CD4-positive, alpha-beta T cell treated with Interleukin-10 for 1 hour (primary cell): ENCODE measurements at places on chromosomes 5 and 9.

- no peak for DNase-seq
These were observed 45.5 kb upstream of the ZSWIM6 start for GRCh38 chr5:61286446-61287132.

DNA sequence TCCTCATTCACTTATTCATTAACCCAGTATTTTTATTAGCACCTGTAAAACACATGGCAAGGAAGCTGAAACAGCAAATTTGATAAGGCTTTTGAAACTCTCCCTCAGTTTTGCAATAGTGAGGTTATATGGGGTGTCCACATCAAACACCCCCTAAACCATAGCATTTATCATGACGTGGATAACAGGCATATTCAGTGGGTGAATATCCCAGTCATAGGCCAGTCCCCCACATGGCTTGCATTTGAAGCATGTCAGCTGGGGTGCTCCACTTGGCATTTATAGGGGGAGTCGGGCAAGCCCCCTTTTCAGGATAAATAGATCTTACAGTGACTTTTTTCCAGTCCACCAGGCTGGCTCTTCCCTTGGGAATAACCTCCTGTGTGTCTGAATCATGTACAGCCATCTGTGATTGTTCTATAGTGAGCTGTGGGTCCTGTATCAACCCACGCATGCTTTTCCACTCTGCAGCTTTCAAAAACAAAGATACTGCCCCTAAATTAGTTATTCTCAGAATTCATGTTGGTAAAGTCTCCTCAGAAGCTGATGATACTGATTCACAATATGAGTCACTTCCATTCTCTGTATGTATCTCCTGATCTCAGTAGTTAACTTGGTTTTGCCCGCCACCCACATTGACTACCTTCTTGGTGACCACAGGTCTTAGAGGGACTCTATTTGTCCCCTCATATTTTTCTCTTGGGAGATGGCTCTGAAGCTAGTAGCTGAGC, 84.4 kb upstream of the SPIN1 start:
- no peak for DNase-seq

- no peak for DNase-seq
These were observed 37.1 kb downstream of the GLIS3 start for GRCh38 chr9:4262735-4263141.

DNA sequence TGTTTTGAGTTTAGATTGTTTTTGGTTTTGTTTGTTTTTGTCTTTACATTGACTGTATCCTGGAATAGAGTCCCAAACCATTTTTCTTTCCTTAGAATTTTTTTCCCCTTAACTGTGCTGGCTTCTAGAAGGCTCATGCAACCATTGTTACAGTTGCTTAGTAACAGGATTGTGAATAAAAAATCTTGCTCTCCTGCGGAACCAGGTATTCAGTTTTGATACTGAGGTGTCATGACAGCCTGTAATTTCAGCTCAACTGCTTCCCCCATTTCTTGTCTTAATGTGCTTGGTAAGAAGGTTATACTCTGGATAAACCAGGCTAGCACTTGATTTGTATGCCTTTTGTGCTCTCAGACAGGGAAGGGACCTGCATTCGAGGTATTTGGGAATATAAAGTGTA, 42.1 kb downstream of the FOCAD start:
- no peak for DNase-seq

DNA sequence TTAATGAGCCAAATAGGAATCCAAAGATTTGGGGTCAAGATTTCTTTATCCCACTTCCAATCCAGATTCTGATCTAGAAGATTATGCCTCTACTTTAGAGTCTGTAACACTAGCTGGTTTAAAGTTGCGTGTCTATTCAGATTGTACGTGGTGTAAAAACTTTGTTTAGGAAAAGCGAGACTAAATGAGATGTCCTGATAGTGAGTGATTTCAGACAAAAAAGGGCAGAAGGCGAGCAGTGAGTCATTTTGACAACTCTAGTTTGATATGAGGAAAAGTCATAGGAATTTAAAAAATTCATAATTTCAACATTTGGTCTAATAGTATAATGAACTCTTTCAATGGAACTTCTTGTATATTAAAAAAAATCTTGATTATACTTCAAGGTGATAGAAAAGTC, 119.6 kb upstream of the KLF9 start:
- no peak for DNase-seq

GRCh38 chr5:108387758-108388157, 5.9 kb upstream of the FBXL17 start:
- DNase-seq = no peak

- no peak for DNase-seq
These were observed 86.8 kb upstream of the CD180 start for GRCh38 chr5:67283275-67283987.

DNA sequence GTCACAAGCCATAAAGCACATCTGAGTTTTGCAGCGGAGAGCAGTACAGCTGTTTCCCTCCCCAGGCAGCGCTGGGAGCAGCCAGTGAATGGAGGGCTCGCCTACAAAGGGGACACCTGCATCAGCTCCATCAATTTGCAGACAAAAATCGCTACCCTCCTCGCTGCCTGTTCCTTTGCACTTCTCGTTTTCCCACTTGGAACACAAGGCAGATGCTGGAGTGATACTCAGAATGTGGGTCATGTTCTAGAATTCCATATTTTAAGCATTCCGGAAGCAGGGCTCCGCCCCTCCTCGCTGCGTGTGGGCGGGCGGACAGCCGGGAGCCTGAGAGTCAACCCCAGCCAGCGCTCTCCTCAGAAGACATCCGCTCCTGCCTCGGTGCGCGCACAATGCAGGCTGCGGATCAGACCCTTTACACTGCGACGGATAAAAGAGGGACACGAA, 92.1 kb downstream of the LMNB1 start:
- peak; percentile 12 for DNase-seq

DNA sequence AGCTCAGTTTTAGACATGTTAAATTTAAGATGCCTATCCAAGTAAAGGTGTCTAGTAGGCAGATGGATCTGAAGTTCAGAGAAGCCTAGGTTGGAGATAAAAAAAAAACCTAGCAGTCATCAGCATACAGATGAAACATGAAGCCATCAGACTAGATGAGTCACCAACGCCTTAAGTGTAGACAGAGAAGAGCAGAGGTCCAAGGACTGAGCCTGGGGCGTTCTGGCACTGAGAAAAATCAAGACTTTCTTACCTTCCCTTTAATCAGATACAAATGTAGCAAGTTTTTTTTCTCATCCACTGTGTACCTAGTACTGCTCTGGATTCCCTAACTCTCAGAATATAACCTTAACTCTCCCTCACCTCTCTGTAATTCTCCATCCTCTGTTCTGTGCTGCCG, 97.3 kb downstream of the SIL1 start:
- DNase-seq = no peak

DNA sequence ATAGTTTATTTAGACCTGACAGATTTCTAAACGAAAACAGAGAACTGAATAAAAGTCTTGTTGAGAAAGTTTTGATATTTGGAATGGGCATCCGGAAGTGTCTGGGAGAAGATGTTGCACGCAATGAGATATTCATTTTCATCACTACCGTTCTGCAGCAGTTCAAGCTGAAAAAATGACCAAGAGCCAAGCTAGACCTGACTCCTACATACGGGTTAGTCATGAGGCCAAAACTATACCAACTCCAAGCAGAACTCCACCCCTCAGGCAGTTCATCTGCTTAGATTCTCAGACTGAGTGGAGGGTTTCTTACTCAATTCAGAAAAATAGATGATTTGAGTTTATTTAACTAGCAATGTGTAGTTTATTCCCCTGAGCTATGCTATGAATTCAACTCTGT, 95.4 kb upstream of the ANXA1 start:
- DNase-seq = no peak

GRCh38 chr9:71506821-71507220, 261.5 kb downstream of the CEMIP2 start:
- no peak for DNase-seq

DNA sequence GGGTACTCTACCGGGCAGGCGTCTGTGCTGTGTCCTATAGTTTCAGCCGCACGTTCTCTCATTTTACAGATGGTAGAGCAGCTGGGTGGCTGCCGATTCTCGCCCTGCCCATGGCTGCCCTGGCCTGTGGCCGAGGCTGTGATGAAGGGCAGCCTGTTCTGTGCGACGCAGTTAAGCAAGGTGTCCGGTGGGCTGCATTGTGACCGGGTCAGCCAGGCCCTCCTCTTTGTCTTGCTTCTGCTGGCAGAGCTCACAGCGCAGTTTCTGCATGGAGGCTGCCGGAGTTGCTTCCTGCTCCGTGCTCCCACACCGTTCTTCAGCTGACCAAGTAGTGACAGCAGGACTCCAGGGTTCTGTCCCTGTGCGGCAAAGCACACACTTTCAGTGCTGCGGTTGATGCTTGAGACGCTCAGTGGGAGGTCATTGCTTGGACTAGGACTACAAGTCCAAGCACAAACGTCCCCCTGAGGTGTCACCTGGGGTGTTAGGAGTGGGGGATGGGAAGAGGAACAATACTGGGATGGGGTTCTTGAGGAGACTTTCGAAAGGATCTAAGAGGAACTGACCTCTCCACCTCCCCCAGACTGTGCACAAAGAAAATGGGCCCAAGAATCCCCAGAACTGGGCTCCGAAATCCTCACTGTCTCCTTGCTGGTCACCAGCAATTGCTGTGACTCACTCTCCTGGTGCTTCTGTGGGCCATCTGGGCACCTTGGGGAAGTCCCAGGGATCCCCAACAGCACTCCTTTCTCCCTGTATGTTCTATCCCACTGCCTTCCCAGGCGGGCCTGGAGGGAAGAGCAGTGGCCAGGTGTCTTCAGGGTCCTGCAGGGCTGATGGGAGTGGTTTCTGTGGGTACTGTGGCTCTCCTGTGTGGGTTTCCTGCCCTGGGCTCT, 58.2 kb downstream of the GADD45G start:
- DNase-seq = no peak

GRCh38 chr5:157545610-157546310, 29.8 kb downstream of the ADAM19 start:
- DNase-seq = no peak

DNA sequence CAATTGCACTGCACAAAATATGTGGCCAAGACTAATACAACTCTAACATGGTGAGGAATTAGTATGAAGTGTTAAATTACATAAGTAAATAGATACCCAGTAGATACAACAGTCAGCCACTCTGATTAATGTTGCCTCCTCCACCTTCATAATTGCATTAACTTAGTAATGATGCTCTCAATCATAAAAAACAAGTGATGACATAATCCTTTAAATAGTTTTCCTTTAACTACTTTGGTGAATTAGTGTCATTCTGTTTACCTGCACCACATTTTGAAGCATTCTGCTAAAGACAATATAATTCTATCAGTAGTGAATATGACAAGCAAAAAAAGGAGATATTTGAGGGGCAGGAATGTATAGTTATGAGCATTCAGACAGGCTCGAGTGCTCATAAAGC, 265.9 kb upstream of the SLC24A2 start:
- DNase-seq = no peak

DNA sequence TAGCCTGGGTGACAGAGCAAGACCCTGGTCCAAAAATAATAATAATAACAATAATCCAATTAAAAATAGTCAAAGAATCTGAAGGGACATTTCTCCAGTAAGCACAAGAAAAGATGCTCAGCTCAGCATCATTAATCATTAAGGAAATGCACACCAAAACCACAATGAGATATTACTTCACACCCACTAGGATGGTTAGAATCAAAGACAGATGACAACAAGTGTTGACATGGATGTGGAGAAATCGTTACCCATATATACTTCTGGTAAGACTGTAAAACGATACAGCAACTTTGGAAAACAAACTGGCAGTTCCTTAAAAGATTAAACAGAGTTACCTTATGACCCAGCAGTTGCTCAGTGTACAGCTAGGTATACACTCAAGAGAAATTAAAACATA, 5.3 kb upstream of the FANCG start:
- DNase-seq = peak; percentile 15

- no peak for DNase-seq
These were observed 84.6 kb downstream of the NDUFAF2 start for GRCh38 chr5:61029456-61030162.

- no peak for DNase-seq
These were observed 31.2 kb downstream of the CPLANE1 start for GRCh38 chr5:37217976-37218375.

DNA sequence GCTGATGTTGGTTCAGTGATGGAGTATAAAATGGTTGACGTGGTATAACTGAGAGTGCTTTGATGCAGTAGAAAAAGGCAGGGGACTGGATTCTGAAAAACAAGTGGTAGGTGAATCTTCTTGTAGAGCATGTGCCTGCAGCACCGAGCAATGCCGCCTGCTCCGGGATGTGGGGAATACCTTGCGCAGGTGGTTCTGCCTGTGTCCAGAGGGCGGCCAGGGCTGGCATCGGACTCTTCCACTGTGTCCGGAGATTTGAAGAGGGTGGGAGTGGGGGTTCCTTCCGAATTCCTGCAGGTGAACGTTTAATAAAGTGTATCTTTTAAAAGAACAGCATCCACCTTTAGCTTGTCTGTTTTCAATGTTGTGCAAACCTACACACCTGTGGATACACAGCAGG, 238.0 kb downstream of the FANCC start:
- no peak for DNase-seq

- no peak for DNase-seq
These were observed 35.3 kb upstream of the IQGAP2 start for GRCh38 chr5:76367623-76368371.

DNA sequence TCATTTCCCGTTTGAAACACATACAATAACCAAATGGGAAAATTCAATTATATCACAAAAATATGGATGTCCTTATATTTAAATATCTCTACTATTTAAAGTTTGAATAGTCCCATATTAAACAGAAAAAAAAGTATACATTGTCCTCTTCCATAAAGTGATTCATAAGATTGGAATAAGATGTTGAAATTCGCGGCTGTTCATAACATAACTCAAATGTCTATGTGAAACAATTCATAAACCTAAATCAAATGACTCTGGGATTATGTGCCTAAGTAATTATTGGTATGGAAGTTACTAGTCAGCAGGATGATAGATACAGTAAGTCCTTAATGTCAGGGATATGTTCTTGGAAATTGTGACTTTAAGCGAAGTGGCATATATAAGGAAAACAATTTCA, 3.9 kb upstream of the EFNA5 start:
- no peak for DNase-seq

DNA sequence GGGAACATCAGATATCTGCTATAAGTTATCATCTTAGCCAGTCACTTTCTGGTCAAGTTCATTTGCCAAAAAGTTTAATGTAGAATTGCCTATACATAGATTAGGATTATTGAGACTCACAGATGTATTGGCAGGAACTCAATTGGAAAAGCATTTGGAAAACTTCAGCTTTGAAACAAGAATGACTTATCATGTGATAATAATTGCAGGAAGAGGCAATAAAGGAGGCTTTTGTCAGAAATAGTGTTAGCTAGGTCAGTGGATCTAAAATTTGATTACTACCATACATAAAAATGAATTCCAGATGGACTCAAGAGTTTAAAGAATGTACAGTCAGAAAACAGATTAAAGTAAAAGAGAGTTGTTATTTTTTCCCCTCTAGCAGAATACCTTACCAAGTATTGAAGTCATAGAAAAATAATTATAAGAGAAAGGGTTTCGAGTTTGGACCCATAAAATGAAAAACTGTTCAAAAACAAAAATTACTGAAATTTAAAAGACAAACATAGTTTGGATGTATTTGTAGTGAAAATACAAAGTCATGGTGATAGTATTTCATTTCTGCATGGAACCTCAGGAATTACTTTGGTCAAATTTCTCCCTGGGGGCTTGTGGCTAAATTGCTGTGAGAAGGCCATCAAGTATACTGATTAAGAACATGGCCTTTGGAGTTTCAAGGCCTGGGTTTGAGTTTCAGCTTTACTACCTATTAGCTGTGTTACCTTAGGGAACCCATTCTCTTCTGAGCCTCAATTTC, 159.9 kb downstream of the TMEM38B start:
- DNase-seq = no peak
